ENCODE measurements at places on chromosomes 2 and 18. TPM values are rescaled to one million over a fixed set of nuclear protein-coding genes. Genes with fewer than 3 reads are reported as not detected.

MREG gene
- total RNA-seq: 3.0 TPM

ZNF385B gene
- not detected for total RNA-seq

GPR35 gene
- 0.14 TPM for total RNA-seq

CAPN13 gene
- not detected for total RNA-seq

ZNF521 gene
- total RNA-seq: 41.8 TPM

MATN3 gene
- total RNA-seq: 2.3 TPM

Measured in placental pericyte (primary cell).